ENCODE measurements at places on chromosomes 2 and 18. TPM values are rescaled to one million over a fixed set of nuclear protein-coding genes. Genes with fewer than 3 reads are reported as not detected.
A peak's percentile ranks its signal among the peaks of the same experiment; 100 is the strongest.

The CD28 gene
- polyA plus RNA-seq: 0.37 TPM

The SERPINB11 gene
- not detected for polyA plus RNA-seq

The MAP2 gene
- polyA plus RNA-seq: not detected

The SCN7A gene
- not detected for polyA plus RNA-seq

The CYS1 gene
- not detected for polyA plus RNA-seq

GRCh38 chr18:38427234-38427633, 861.6 kb upstream of the CELF4 start:
- DNase-seq: no peak

- DNase-seq: no peak
These were observed 204.1 kb upstream of the HAAO start for GRCh38 chr2:42996528-42996927.

DNA sequence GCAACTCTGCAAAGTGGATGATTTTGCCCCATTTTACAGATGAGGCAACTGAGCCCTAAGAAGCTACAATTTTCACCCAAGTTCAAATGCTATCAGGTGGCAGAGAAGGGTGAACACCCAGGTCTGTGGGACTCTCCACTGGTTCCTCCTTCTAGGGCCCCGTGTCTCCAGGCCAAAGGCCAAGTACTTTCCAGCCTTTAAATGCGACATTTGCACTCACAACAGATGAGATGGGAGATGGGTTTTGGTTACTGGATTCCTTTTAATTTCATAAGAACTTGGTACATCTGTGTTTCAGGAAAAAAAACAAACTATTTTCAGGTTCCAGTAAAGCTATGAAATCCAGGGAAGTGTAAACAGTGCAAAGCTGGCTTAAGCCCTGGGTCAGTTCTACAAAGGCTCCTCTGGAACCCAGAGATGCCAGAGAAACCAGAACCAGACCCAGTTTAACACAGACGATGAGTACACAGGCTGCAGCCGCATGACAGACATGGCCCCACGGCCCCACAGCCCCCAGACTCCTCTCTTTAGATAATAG, 361.7 kb downstream of the ANAPC1 start:
- no peak for DNase-seq

DNA sequence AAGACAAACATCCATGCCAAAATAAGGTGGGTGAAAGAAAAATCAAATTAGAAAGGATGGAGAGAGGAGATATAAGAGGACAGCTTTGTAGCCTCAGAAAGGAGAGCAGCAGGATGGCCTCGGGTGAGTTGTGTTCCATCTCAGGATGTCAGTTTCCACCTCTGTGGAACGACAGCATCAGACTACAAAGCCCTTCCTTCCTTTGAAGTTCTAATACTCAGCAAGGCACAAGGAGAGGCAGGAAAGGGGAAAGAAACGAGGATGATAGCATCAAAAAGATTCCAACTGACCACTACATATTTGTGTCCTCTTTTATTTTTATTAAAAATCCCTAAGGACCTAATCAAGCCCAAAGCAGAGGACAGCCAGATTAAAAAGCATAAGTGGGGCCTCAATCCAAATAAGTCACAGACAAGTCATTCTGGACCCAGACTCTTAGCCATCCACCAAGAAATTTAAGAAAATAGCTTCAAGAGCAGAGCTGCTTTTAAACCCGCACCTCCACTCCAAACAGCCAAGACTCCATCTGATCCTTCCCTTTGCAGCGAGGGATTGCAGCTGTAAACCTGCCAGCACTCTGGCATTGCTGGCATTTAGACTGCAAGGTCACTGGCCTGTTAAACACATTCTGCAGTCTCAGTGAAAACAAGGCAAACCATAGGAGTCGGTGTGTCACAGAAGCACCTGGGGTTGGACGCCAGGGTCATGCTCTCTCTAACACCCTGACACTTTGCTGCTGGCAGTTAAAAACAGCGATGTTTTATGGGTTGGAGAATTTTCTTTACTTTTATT, 314.5 kb upstream of the CHAC2 start:
- no peak for DNase-seq

DNA sequence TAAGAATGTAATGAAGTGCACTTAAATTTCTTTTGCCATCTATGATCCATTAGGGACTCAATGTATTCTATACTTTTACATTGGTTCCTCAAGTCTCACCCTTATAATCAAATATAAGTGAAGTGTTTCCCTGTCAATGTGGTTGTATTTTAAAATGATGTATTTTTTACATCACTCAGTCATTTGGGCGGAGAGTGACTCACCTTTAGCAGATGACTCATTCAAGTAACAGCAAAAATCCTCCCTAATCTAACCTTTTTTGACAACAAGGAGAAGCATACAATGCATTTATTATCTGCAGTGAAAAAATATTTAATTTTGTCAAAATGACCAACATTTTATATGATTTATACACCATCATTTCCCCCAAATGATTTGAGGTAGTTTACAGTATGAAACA, 94.4 kb downstream of the FANCL start:
- DNase-seq: no peak

GRCh38 chr2:96870626-96871255, 861 bp upstream of the SEMA4C start:
- peak; percentile 80 for DNase-seq

- DNase-seq: no peak
These were observed 47.4 kb downstream of the MGAT5 start for GRCh38 chr2:134301099-134301927.

GRCh38 chr2:38191516-38191915, 115.6 kb upstream of the CYP1B1 start:
- no peak for DNase-seq

GRCh38 chr2:206098471-206098870, 12.5 kb upstream of the INO80D start:
- DNase-seq: no peak

GRCh38 chr2:235963853-235964577, 204.2 kb downstream of the GBX2 start:
- no peak for DNase-seq

GRCh38 chr2:188601927-188602326, 310.3 kb downstream of the GULP1 start:
- no peak for DNase-seq

DNA sequence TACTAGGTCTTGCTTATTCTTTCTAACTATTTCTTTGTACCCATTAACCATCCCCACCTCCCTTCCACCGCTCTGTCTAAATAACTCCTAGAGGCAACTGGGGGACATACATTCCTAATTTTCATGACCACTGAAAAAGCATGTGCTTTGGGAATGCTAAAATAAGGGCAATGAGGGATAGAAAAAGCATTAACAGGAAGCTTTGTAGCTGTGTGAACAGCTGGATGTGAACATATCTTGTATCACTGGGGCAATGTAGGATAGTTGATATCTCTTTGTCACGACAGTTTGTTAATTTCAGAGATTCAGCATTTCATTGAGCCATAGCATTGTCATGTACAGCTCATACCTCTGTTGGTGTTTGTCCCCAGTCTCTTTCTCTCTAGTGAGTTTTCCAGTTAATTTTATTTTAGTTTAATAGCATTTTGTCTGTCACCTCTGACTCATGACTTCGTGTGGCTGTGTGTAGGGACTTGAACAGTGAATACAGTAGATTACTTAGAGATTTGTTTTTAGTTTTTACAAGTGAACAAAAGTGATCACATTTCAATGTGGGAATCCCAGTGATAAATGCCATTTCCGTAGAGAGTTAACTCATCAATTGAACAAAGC, 230.3 kb upstream of the NRP2 start:
- DNase-seq: no peak

GRCh38 chr2:160062292-160063005, at the start of gene PLA2R1:
Gene PLA2R1 (minus strand): TSS chr2:160062615. CDS start chr2:160062403, 212 bp downstream.
- no peak for DNase-seq

- no peak for DNase-seq
These were observed 2.3 kb downstream of the KIF1A start for GRCh38 chr2:240817496-240818292.

- DNase-seq: no peak
These were observed 61.1 kb downstream of the CABLES1 start for GRCh38 chr18:23196119-23197007.

GRCh38 chr2:26652361-26653041, 11.3 kb upstream of the CIB4 start:
- no peak for DNase-seq

All from immature natural killer cell (primary cell).